ENCODE measurements at places on chromosomes 1 and 21.

GRCh38 chr21:36914244-36915013 is 52.0 kb downstream of the HLCS start:
- DNase-seq = no peak

DNA sequence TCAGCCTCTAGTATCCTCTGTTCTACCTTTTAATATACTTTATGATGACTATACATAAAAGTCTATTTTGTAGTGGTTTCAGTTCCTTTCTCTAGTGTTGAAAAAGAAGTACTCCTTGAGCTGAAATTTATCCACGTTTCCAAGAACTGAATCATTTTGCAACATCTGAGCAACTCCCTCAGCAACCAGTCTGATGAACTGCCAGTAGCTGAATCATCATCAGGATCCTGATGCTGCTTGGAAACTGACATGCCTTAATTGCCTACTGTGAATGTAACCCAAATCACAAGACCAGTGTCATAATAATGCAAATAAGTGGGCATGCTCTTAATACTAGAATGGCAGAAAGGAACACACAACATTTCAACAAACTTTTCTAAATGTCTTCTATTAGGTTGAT is 103.3 kb downstream of the CYYR1 start:
- DNase-seq = peak; percentile 81

- DNase-seq = no peak
Observed at GRCh38 chr1:24694380-24694843, 50.8 kb upstream of the CLIC4 start.

- DNase-seq = no peak
Observed at GRCh38 chr1:41656068-41656467, 171.6 kb upstream of the EDN2 start.

DNA sequence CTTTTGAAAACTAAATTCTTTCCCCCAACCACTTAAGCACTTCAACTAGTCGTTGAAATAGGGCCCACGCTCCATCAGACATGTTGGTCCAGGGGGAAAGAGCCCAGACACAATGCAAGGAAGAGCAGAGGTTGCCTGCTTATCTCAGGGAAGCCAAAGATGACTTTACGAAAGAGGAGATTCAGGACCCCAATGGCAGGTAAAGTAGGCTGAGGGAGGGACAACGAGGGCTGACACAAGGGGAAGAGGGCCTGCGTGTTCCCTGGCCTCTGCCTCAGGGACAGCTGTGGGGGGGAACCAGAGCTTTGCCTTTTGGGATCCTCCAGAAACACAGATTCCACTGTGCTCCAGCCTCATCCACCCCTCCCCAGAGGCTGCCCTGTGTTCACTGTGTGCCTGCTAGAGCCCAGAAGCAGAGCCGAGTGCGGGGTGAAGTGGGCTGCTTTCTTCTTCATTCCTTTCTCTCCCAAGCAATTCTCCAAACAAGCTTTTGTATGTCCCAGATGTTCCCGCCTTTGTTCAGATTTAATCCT is 135.5 kb upstream of the GRIK3 start:
- DNase-seq = no peak

DNA sequence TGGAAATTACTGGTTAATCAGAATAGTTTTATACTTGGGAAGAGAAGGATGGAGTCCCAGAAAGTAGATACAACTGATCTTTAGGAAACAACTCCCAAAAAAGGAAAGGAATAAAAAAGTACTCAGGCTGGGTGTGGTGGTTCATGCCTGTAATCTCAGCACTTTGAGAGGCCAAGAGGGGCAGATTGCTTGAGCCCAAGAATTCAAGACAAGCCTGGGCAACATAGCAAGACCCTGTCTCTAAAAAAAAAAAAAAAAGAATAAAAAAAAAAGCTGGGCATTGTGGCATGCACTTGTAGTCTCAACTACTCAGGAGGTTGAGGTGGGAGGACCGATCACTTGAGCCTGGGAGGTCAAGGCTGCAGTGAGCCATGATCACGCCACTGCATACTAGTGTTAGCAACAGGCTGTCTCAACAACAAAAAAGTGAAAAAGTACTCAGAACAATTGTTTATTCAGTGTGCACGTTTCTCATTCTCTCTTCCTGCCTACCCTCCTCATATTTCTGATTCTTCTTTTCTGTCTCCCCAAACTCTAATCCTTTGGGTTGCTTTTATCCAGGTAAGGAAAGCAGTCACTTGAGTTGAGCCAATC is 2.2 kb upstream of the DHCR24 start:
- no peak for DNase-seq

GRCh38 chr1:93744299-93744988 is 62.8 kb upstream of the BCAR3 start:
- no peak for DNase-seq

DNA sequence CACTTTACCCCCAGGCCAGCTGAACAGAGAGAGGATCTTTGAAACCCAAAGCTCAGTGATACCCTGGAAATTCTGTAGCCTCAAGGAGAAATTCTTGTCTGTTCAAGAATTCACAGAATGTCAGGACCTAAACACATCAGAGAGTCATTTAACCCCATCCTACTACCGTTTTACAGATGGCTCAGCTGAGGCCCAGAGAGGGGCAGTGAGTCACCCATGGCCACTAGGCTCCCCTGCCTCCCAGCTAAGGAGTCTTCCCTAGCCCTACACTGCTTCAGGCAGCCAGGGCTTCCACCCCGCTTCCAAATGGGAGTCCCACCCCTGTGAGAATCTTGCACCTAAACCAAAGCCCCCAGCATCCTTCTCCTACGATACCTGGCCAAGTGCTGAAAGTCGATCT is 28.3 kb downstream of the VWA5B1 start:
- DNase-seq = no peak

- DNase-seq = no peak
Observed at GRCh38 chr1:176775378-176775777, 312.4 kb downstream of the PAPPA2 start.

GRCh38 chr1:9346566-9346965 is 53.9 kb downstream of the SPSB1 start:
- no peak for DNase-seq

- DNase-seq = no peak
Observed at GRCh38 chr1:6601923-6602668, 573 bp downstream of the KLHL21 start.

- no peak for DNase-seq
Observed at GRCh38 chr1:71492298-71493041, 411.6 kb upstream of the ZRANB2 start.

DNA sequence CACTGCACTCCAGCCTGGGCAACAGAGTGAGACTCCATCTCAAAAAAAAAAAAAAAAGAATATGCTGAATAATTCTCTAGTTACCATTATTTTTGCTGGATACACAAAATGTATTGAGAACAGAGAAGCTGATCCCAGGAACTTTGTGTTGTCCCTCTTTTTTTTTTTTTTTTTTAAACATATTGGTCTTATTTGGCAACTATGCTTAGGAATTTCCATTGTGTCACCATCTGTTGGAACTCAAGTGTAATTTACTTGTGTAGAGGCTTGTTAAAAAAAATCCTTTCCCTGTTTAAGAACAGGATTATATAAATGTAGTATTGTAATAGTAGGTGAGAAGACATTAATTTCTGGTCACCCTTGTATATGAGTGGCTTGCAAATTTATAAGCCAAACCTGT is 28.6 kb downstream of the CAMSAP2 start:
- no peak for DNase-seq

GRCh38 chr1:22865736-22866135 is 106.9 kb downstream of the LACTBL1 start:
- no peak for DNase-seq

DNA sequence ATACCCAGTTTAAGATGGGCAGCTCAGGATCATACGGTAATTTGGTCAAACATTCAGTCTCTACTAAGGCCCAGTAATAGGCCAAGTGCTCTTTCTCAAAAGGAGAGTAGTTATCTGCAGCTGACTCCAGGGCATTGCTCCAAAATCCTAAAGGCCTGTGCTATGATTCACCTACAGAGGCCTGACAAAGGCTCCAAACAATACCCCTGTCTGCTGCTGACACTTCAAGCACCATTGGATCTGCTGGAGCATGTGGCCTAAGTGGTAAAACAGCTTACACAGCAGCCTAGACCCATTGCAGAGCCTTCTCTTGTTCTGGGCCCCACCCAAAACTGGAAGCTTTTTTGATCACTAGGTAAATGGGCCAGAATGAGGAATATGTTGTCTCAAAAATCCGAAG is 22.8 kb downstream of the SLAMF7 start:
- peak; percentile 41 for DNase-seq

DNA sequence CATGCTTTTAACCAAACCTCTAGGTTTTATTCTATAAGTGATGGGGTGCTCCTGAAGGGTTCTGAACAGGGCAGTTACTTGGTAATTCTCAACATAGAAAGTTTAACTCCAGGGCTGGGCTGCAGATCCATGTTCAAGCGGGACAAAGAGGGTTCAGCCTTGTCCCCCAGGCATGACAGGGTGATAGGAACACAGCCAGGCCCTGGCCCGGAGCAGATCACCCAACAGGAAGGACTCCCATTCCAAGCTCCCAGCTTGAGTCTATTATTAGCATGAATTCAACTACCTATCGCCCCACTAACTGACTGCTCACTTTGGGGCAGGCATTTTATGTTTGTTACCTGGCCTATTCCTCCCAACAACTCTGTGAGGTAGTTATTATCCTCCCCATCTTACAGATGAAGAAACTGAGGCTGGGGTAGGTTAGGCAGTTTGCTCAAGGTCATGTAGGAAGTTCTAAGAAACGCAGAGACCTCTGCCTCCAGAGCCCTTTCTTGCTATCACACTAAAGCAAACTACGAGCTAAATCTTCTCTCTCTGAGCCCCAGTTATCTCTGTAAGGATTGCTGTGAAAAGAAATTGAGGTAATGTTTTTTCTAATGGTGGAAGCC is 14.5 kb downstream of the ASAP3 start:
- no peak for DNase-seq
